ENCODE measurements at places on chromosomes 3 and 15.

- DNase-seq: no peak
Observed at GRCh38 chr15:64072812-64073211, 20.8 kb downstream of the CIAO2A start.

GRCh38 chr3:147514366-147515160 is 105.4 kb downstream of the ZIC1 start:
- no peak for DNase-seq

- DNase-seq: no peak
Observed at GRCh38 chr3:71618538-71618937, 35.0 kb upstream of the FOXP1 start.

DNA sequence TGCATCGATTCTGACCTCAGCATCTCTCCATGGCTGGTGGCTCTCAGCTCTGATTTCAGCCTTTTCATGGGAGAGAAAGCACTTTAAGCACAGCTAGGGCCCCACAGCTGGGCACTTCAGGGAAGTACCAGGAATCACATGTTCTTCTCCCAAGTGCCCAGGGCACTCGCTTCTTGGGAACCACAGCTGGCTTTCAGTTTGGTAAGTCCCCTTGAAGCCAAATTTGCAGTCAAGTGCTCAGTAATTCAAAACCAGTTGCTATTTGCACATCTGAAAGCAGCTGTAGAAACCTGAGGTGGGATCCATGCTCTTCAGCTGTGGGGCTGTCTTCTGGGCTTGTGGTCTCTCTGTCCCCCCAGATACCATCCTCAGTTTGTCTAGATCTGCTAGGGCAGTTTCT is 12.8 kb downstream of the GABRA5 start:
- no peak for DNase-seq

DNA sequence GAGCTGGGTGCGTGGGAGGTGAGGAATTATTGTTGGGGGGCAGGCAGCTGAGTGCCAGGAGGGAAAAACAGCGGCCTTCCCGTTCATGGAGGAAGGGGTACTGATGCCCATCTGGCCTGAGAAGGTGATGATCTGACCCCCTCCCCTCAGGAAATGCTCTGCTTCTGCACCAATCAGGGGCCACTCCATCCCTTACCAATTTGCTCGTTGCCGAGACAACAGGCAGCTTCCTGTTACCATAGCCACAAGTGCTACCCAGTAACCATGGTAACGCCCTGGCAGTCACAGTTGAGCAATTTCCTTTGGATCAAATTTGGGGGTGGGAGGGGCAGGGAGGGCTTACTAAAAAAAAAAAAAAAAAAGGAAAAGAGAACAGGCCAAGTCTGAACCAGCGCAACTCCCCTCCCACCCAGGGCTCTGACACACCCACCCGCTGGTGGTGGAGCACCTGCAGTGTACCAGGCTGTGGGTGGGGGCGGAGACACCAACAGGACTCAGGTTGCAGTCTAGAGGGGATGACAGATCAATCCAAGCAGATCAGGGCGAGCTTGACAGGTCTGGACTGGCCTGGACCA is 13.7 kb downstream of the CELF6 start:
- peak; percentile 15 for DNase-seq

GRCh38 chr15:76341366-76342057 is 4.9 kb downstream of the ISL2 start:
- no peak for DNase-seq

- no peak for DNase-seq
Observed at GRCh38 chr3:43071313-43071893, 34.5 kb downstream of the POMGNT2 start.

GRCh38 chr3:134018850-134019249 is 10.9 kb downstream of the SLCO2A1 start:
- DNase-seq: no peak

GRCh38 chr15:99052205-99052604 is 44.6 kb upstream of the PGPEP1L start:
- no peak for DNase-seq

GRCh38 chr3:22893101-22893500 is 310.0 kb upstream of the UBE2E2 start:
- no peak for DNase-seq

- DNase-seq: no peak
Observed at GRCh38 chr3:54424292-54424691, 301.9 kb downstream of the CACNA2D3 start.

- no peak for DNase-seq
Observed at GRCh38 chr15:42078903-42079302, 15.5 kb downstream of the PLA2G4D start.

GRCh38 chr15:36905908-36906307 is 194.4 kb downstream of the MEIS2 start:
- no peak for DNase-seq

GRCh38 chr3:141485641-141486495 is 959 bp upstream of the RASA2 start:
- peak; percentile 31 for DNase-seq

DNA sequence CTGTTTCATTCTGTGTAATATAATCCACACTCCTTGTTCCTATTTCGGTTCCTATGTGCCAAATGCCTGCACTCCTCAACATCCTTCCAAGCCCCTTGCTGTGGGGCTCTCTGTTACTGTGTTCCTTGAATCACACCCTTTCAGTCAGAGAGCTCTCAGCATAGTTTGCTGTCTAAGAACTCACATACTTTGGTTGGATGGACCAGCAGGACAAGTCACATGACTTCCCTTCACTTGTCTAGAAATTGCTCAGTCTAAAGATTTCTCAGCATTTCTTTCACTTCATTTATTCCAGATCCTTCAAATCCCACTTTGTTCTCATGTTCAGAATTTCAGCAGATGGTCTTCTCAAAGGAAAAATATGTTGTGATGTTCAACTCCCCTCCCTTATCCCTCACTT is 203.5 kb upstream of the PFN2 start:
- no peak for DNase-seq

DNA sequence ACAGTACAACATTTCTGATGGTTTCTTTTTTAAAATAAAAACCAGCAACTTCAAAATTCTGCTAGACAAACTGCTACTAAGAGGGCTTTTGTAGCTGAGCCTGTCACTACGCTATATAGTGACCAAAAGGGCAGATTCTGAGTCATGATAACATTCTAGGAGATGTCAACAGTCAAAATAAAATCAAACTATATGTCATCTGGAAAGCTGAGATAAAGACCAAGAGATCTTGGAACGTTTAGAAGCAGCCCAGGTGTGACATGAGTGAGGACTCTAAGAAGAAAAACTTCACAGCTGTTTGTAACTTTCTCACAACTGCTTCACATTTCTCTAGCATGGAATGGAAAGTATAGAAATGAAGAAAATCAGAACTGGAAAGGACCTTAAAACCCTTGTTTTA is 84.6 kb downstream of the FILIP1L start:
- no peak for DNase-seq

GRCh38 chr15:43376017-43376705 is 5.3 kb downstream of the TUBGCP4 start:
- no peak for DNase-seq

GRCh38 chr15:71807125-71807629 is 3.2 kb upstream of the NR2E3 start:
- DNase-seq: no peak

- DNase-seq: no peak
Observed at GRCh38 chr3:65828706-65829105, 210.0 kb downstream of the MAGI1 start.

DNA sequence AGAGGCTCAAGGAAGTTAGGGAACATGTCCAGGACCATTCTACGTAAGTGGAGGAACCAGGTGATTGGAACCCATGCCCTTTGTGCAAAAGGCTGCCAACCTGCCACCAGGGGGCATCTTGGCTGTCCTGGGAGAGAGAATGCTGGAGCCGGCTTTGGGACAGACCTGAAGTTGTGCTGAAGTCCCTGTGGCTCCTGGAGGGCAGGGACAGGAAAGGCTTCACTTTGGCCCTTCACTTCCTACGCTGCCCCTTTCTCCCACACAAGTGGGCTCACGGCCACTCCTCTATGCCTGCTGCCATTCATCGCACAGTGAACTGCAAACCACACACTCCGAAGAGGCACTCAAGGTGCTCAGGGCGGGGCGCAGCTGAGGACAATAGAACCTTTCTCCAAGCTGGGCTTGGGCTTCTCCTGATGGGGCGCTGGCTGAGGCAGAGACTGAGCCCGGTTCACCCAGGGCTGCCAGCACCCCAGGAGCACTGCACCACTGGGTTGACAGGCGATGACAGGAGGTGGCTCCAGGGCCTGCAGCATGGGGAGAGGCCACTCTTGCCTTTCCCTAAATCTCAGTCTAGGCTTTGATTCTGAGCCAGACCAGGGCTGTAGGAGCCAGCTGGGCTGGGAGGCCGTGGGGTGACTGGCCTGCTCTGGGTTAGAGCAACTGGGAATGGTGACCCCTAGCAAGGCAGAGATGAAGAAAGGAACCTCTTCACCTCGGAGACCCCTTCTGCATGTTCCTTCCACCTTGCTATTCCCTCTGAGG is 8.4 kb downstream of the SHF start:
- DNase-seq: no peak

DNA sequence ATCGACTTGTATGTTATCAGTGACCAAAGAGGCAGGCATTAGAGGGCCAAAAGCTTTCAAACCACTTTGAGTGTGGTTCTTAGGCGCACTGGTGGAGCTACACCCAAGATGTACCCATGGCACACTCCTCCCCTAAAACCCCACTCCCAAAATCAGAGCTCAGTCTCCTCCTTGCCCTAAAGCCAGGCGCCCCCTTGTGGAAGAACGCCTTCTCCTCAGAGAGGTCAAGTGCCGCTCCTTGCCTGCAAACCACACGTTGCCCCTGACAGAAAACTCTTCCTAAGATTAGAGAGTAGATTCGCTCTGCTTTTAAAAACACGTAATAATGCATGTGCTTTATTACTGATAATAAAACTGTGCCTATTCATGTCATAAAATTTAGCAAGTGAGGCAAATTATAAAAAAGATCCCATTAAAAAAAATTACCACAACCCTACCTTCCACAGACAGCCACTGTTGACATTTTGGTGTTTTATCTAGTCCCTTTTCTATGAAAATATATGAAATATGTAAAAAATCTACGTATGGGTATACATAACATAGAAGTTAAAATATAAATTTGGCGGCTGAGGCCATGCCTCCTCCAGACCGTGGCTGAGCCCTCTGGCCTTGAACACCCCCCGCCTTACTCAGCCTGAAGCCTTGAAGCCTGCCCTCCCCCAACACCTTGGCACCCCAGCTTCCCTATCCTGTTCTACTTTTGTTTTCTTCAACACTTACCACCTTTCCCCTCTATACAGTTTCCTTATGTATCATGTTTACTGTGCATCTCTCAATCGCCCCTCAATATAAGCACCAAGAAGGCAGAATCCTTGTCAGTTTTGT is 33.5 kb downstream of the BCL2L10 start:
- DNase-seq: peak; percentile 84

GRCh38 chr3:40366203-40367162 is 20.5 kb upstream of the ENTPD3 start:
- peak; percentile 24 for DNase-seq

- DNase-seq: peak; percentile 69
Observed at GRCh38 chr3:187740421-187741399, 4.6 kb downstream of the BCL6 start.

- DNase-seq: no peak
Observed at GRCh38 chr3:24929521-24929920, 434.9 kb upstream of the THRB start.

GRCh38 chr3:52240059-52240885 is 1.3 kb upstream of the TWF2 start:
- peak; percentile 88 for DNase-seq

DNA sequence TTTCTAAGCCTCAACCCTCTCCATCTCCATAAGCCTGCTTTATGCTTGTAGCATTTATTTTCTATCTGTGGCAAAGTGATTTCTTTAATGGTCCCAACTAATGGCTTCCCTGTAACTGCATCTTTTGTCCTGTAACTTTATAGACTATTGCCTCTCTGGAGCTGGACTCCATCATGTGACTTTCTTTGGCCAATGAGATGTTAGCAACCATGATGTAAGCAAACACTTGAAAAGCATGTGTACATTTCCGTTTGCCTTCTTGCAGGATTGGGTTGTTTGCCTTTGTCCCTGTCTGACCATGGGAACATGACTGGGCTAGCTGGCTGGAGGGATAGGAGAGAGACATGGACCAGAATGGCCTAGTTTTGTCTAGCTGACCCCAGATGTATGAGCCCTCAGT is 106.0 kb upstream of the LRIG1 start:
- no peak for DNase-seq

GRCh38 chr15:99719096-99719541 is 14.1 kb downstream of the LYSMD4 start:
- DNase-seq: no peak

GRCh38 chr3:66998904-66999235 is 763 bp downstream of the KBTBD8 start:
- DNase-seq: peak; percentile 38

- no peak for DNase-seq
Observed at GRCh38 chr3:9146367-9147071, 102.9 kb downstream of the SRGAP3 start.

- DNase-seq: peak; percentile 83
Observed at GRCh38 chr15:45458746-45459403, 63.7 kb downstream of the SLC30A4 start.

- no peak for DNase-seq
Observed at GRCh38 chr15:66633041-66633937, 67.5 kb upstream of the LCTL start.

- DNase-seq: no peak
Observed at GRCh38 chr3:115399750-115400149, 223.6 kb upstream of the GAP43 start.

DNA sequence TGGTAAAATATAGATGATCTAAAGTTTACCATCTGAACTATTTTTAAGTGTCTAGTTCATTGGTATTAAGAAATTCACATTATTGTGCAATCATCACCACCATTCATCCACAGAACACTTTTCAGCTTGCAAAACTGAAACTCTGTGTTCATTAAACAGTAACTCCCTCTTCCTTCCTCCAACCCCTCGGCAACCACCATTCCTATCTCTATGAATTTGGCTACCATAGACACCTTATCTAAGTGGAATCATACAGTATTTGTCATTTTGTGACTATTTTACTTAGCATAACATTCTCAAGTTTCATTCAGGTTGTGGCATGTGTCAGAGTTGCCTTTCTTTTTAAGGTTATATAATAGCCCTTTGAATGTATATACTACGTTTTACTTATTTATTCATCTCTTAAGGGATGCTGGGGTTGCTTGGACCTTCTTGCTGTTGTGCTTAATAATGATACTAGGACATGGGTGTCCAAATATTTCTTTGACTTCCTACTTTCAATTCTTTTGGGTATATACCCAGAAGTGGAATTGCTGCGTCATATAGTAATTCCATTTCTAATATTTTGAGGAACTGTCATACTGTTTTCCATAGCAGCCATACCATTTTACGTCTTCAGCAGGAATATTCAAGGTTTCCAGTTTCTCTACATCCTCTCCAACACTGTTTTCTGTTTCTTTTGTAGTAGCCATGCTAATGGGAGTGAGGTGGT is 20.9 kb downstream of the KAT2B start:
- no peak for DNase-seq

GRCh38 chr3:196868297-196868661 is 559 bp downstream of the SENP5 start:
- DNase-seq: no peak

DNA sequence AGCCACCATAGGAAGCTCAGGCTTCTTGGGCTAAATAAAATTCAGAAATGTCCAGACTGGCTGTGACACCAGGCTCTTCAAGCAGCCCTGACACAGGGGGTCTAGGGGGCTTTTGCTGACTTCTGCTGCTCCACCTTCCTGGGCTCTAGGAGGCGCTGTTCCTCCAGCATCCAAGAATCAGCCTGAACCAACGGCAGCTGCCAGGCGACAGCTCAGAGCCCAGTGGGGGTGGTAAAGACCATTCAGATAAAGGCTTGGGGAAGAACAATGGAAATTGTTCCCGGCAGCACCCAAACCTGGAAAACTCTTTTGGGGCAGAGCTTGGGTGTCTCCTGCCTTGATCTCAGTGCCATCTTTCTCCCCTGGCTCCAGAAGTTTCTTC is 21.6 kb upstream of the PSTPIP1 start:
- DNase-seq: peak; percentile 79

GRCh38 chr3:12187448-12188327 is 29.0 kb upstream of the TIMP4 start:
- DNase-seq: peak; percentile 74
